ENCODE measurements at places on chromosomes 3 and 15.

GRCh38 chr15:27074179-27074578 lies 103.2 kb downstream of the GABRG3 start:
- DNase-seq: no peak

GRCh38 chr15:77807115-77807514 lies 174.4 kb upstream of the LINGO1 start:
- no peak for DNase-seq

DNA sequence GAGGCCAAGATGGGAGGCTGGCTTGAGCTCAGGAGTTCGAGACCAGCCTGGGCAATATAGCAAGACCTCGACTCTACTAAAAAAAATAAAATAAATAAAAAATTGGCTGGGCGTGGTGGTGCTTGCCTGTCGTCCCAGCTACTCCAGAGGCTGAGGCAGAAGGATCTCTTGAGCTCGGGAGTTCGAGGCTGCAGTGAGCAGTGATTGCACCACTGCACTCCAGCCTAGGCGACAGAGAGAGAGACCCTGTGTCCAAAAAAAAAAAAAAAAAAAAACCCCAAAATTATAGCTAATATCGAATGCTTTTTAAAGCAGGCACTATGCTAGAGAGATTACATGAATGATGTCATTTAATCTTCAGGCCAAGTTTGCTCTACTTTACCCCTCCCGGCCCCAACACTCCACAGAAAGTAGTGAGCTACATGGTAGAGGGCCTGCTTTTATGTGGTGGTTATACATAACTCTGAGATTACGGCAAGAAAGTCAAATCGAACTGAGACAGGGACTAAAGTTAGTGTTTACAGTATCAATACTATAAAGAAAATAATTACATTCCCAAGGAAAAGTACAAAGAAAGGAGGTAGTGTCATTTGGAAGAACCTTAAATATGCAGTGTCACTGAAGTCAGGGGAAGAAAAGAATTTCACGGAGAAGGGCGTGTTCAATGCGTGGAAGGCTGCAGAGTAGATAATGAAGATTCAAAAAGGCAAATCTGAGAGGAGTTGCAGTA lies 1.1 kb downstream of the ADPGK start:
- DNase-seq: no peak

- DNase-seq: no peak
These were observed 161.0 kb downstream of the RSL24D1 start for GRCh38 chr15:55035749-55036148.

DNA sequence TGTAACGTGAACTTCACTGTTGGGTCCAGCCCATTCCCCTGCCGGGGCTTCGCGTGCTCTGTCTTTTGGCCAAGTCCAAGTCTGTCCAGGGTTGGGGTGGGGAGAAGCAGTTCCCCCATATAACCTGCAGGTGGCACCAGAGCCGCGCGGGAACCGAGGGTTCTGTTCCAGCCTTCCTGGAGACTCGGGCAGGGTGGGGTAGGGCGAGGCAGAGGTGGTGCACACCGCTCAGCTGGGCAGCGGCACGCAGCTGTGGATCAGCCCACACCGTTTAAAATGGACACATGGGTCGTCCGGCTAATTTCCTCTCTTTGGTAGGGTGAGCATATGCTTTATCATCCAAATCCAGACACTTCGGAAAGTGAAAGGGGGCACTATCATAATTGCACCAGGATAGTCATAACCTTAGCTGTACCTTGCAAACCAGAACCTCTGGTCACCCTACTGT lies 118.1 kb downstream of the TBC1D2B start:
- DNase-seq: peak; percentile 39

DNA sequence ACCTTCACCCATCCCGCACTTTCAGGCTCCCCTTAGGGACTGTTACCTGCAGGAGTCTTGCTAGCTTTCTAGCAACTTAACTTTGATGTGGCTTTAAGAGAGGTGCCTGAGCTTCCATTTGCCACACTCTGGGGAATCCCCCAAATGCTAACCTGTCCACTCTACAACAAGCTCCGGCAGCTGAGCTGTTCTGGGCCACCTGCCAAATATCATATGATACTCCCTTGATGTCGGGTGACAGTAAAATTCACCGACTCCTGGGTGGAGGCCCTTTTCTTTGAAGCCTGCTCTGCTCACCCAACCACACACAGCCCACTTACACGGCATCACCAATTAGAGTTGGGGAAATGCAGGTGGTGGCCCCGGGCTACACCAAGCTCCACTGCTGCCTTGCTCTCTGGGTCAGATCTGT lies 38.0 kb upstream of the XCR1 start:
- no peak for DNase-seq

DNA sequence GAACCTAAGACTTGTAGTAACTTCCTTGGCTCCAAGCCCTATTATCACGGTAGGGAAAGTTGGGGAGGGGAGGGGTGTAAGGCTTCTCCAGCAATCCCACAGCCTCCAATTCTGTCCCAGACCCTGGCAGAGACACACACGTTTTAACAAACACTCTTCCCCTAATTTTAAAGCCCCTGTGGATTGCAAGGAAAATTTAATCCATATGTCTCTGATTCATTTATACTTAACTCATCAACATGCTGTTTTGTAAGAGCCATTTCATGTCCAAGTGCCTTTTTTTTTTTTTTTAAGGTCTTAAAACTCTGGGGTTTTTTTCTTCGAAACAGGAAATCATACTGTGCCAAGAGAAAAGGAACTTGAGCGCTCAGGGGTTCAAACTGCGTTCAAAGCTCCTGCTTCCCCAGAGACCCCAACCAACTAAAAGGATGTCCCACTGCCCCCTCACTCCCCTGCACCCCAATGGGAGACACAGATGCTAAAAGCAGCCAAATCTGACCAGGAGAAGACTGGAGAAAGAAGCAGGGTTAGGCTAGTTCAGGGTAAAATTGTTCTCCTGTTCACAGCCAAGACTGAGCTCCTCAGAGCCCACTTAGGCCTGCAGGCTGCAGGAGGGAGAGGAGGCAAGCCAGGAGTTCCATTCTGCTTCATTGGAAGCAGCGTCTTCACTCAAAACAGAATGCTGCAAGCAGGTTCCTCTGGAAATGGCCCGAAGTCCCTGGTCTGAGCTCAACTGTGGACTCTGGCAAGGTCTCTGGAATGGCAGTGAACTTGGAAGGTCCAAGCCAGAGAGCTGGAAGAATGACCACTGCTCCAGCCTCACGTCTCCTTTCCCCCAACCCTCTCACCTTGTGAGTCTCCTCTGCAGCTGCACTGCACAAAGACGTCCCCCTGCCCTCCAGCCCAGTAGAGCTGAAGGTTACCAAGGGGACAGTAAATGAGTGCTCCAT lies 172.5 kb downstream of the NTRK3 start:
- DNase-seq: no peak

DNA sequence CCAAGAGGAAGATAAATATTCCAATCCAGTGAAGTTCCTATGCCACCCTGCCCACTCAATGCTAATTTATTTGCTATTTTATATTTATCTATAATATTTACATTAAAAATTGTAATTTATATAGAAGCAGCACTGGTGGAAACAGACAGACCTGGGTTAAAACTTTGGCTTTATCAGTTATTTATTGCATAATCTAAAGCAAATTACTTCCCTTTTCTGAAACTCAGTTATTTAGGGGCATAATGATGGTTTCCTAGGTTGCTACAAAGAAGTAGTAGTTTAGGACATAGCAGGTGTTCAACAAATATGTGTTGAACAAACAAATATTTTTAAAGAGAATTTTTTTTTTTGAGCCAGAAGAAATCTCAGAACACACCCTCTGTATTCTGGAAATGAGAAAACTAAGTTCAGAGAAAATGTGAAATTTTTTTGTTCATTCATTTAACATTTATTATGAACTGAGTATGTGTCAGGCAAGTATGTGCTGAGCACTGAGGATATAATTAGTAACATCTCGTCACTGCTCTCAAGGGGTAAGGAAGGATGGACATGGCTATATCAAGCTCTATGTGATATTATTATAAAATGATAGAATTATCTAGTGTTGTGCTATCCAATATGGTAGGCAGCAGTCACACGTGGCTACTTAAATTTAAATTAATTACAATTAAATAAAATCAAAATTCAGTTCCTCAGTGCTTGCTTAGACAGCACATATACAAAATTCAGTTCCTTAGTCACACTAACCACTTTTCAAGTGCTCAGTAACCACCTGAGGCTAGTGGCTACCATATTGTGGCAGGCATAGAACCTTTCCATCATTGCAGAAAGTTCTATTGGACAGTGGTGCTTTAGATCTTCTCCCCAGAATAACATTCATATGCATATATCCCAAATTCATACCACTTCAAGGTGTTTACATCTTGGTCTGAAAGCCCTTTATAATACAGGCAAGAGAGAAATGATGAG lies 7.0 kb upstream of the UBE2Q2 start:
- no peak for DNase-seq

DNA sequence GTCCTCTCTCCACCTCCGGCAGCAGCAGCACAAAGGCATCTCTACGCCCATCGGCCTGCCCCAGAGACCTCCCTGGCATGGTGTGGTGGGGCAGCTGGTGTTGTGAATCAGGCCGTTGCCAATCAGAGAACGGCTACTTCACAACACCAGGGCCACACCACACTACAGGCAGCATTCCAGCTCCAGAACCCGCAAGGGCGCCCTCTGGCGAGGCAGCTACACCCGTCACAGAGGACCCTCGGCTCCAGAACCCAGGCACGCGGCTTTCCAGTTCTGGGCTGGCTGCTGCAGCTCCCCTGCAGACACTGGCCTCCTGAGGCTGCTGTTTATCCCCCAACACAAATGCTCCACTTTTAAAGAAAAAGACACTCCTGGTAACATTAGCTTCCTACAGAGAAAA lies 127.5 kb upstream of the TOPAZ1 start:
- peak; percentile 37 for DNase-seq

- peak; percentile 89 for DNase-seq
These were observed 84.8 kb upstream of the FOXB1 start for GRCh38 chr15:59918994-59919951.

GRCh38 chr15:46956881-46957280 lies 760.4 kb upstream of the SEMA6D start:
- no peak for DNase-seq

- peak; percentile 12 for DNase-seq
These were observed 609 bp downstream of the GOLGA8A start for GRCh38 chr15:34436956-34437442.

DNA sequence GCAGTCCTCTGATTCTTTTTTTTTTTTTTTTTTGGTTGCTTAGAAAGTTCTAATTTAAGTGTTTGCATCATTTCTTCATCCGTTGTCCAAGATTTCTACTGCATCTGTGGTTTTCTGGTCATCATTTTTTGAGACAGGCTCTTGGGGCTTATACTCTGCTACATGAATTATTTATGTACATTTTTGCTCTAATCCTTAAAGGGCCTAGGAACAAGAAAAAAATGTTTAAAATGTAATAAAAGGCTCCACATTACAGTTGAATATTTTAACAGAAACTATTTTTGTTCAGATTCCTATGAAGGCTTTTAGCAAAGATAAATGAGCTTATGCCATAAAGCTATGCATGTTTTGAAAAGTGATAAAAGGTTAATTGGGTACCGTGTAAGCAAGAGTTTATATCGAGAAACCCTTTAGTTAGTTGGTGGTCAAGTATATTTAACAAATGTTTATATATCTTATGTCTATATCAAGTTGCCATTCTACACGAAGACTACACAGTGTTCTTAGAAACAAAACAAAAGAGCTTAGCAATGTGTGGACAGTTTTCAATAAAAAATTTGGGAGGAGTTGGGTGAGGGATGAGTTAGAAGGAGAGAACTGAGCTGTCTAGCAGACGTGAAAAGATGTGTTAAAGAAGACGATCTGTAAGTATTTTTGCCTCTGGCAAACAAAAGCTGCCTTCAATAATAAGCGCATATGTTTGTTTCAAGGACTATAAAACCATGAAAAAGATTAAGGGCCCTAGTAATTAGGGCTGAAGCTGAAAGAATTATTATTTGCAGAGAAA lies 563.6 kb upstream of the NAALADL2 start:
- DNase-seq: no peak

DNA sequence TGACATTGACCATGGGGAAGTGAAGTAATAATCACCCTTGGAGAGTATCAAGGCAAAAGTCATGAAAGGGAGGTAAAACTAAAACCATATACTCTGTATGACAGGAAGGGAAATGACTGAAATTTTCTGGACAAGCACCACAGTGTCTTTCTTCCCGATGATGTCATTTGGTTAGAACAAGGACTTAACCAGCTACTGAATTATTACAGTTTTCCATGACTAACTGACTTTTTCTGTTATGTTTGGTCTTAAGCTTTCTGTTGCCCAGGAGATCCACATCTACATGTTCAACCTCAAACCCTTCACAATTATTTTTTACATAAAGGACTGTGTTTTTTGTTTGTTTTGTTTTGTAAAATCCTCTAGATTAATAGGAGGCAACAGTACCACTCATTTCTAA lies 191.9 kb upstream of the IL12A start:
- peak; percentile 90 for DNase-seq

GRCh38 chr15:52220937-52221660 lies 29.9 kb upstream of the GNB5 start:
- DNase-seq: no peak

DNA sequence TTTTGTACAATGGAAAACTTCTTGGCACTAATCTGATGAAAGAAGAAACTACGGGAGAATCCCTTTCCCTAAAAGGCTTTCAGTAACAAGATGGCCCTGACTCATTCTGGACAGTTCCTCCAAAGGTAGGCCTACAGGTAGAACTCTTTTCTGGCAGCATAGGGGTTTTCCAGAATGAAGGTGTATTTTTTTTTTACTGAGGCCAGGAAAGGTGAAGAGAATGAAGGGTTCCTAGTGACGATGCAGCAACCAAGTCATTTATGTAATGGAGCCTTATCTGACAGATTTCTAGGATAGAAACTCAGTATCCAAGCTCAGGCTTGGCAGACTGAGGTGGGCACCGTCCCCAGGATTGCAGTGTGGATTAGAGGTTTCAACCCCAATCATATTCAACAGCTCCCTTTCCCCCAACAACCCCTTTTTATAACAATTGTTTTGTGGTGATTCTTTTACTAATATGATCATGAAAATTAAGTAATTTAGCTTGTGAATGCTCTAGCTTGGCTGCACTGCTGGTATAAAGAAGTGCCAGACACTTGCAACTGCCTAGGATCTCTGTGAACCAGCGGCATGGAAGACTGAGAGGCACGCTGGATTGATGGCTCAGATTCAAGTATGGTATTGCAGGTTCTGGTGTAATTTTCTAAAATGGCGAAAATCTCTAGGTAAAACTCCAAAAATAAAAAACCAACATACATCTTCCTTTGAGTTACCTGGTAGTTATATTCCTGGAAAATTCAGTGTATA lies 8.7 kb upstream of the TRIM69 start:
- no peak for DNase-seq

DNA sequence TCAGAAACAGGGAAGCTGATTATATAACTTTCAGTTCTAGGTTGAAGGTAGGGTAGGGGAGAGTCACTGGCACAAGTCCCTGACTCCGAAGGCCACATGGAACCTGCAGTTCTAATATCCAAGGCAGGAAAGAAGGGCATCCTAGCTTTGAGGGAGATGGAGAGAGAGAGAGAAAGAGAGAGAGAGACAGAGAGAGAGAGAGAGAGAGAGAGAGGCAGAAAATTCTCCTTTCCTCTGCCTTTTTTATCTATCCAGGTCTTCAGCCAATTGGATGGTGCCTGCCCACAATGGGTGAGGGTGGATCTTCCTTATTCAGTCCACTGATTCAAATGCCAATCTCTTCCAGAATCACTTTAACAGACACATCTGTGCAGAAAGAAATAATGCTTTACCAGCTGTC lies 35.7 kb upstream of the TMEM45A start:
- DNase-seq: no peak
